T-helper 9 cell (primary cell): ENCODE measurements at places on chromosomes 7 and 10.
A peak's percentile ranks its signal among the peaks of the same experiment; 100 is the strongest.

DNA sequence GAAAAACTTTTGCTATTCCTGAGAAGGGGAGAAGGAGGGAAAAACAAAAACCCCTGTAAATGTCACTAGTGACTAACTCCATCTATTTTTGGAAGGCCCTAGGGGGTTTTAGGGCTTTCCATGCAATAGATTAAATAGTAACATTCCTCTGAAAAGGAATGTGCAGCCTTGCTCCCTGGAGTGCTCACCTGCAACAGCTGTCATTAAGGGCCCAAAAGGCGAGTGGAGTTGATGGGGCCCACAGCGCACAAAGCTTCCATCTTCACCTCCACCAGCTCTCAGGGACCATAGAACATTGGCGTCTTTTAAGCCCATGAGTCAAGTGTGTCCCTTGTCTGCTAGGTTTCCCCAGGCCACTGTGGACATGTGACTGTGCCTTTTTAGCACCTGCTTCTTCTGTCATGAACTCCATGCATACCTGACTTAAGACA is 58.0 kb upstream of the IL6 start:
- no peak for DNase-seq

DNA sequence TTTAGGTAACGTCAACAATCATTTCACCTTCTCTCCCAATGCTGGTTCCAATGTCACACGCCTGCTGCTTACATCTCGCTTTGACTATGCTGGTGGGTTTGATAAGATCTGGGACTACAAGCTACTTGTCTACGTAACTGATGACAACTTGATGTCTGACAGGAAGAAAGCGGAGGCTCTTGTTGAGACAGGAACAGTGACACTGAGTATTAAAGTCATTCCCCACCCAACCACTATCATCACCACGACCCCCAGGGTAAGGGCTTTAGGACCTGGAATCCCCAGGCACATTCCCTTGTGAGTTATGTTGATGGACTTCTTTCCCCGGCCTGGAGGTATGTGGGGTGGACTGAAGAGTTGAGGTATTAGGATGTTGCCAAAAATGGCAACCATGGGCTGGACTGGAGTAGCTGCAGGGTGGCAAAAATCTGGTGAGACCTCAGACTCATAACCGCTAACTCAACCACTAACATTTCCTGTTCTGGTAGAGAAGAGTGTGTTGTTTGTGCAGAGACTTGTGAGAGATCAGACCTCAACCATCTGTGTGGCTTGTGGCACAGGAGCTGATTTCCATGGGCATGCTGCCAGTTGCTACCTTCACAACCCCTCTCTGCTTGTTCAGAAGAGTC is 59.2 kb downstream of the CDHR3 start:
- peak; percentile 64 for DNase-seq

DNA sequence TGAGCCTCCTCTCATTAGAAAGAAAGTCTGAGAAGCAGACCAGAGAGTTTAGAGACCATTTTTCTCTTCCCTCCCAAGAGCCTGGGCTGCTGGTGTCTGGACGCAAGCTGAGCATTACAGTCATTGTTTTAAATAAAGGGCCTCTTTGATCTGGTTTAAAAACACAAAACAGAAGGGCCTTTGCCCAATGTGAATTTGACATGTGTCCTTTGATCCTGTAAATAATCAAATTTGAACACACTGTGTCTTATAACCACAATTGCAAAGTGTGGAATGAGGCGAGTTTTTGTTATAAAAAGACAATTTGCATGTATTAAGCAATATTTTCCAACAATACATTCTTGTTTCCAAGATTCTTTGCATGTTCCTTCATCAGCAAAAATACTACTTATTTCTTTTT is 158.5 kb downstream of the C7orf25 start:
- no peak for DNase-seq

GRCh38 chr10:62054408-62054807 is 152.9 kb downstream of the ARID5B start:
- DNase-seq = no peak

GRCh38 chr7:113880559-113880958 is 38.2 kb downstream of the PPP1R3A start:
- no peak for DNase-seq

DNA sequence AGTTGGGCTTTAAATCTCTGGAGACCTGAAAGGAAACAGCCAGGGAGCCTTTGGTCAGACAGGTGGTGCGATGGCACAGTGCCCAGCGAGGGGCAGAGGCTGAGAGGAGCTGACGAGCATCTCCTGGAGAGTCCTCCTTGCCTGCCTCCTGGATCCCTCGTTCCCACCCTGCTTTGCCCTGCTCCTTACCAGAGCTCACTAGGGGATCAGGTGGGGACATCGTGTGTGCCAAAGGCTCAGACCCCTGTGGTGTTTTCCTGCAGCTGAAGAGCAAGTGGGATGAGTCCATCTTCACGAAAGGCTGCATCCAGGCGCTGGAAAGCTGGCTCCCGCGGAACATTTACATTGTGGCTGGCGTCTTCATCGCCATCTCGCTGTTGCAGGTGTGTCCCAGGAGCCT is 21.8 kb upstream of the SH2D4B start:
- no peak for DNase-seq

DNA sequence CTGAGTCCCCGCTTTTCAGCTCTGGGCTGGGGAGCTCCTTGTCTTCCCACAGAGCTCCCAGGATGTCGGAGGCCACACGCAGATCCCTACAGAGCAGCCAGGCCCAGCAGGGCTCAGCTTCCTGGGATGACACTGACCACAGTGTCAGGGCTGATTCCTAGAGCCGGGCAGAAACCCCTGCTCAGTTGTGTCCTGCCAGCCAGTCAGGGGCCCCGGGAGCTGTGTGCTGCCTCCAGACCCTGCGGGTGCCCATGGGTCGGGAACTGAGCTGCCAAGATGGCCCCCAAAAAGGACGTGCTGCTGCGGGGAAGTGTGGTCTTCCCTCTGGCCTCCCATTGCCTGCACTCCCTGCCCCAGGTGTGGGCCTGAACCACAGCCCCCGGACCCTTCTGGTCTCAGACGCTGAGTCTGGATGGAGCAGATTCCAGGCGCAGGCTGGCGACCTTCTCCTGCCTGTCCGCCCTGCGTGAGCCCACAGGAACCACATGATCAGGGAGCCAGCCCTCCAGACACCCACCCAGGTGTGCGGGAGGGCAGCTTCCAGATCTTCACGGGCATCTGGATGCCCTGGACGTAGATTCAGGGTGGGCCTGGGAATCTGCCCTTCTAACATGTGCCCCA is 217.4 kb downstream of the MAD1L1 start:
- DNase-seq = no peak

- no peak for DNase-seq
These were observed 82.6 kb downstream of the DNMBP start for GRCh38 chr10:99926925-99927720.

DNA sequence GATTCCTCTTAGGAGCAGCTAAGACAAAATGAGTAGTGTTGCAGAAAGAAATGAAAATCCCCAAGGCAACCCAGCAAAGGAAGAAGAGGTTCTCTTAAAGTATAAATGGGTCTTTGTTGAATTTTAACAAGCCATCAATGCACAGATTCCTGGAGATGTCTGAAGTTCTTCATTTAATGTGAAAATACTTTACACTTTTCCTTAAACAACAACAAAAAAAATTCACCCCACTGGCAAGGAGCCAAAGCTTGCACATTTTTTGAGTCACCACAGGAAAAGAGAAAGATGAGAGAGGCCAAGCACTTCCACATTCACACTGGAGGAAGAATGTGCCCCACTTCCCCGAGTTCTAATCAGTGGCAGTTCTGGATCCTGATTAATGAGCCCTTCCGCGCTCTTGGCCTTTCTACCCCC is 286.4 kb upstream of the MEOX2 start:
- no peak for DNase-seq

DNA sequence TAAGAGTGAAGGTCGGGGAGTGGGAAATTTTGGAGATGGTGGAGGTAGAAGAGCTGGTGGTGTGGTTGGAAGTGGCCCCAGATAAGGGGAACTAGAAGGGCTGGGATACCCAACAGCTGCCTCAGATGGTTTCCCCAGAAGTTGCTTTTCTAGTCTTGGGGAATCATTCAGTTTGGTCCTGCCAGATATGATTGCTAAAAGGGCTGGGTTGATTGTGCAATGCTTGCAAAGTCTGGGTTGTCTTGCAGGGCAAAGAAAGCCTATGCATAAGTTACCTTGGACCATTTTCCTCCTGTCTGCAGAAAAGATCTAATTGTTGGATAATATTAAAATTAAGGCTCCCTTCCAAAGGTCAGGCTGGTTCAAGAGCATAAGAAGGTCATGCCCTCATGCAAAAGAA is 213.8 kb upstream of the ZNF804B start:
- DNase-seq = no peak

DNA sequence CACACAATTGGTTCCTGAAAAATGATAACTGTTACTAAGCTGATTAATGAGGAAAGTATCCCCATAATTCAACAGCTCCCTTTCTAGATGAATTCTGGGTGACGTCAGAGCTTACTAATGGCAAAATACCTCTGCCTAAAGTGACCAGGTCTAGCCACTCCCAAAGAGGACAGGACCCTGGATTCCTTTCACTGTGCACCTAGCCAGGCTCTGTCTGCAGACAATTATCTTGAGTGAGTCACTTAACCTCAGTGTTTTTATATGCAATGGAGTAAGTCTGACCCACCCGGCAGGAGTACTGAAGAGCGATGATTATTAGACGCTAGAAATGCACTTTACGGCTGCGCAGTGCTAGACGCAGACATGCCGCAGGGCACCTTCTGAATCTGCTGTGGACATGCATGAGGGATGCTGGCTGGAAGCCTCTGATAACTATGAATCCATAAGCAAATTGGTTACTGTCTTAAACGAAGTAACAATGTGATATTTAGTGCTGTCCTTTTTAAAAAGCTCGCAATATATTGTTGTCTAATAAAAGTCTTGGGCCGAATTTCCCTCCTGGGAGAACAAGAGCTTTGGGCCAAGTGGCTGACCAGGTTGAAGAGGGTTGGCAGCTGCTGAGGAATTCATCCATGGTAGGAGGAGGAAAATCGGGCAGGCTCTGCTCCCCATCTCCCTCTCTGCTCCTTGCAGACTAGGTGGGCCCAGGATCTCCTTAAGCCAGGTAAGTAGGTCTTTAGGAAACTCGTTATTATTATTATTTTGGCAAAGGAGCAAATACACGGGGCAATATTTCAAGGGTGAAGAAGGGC is 4.6 kb upstream of the INPP5A start:
- no peak for DNase-seq

GRCh38 chr10:78283069-78283682 is 249.5 kb downstream of the RPS24 start:
- DNase-seq = no peak

GRCh38 chr7:26511866-26512265 is 220.2 kb downstream of the SNX10 start:
- DNase-seq = no peak

DNA sequence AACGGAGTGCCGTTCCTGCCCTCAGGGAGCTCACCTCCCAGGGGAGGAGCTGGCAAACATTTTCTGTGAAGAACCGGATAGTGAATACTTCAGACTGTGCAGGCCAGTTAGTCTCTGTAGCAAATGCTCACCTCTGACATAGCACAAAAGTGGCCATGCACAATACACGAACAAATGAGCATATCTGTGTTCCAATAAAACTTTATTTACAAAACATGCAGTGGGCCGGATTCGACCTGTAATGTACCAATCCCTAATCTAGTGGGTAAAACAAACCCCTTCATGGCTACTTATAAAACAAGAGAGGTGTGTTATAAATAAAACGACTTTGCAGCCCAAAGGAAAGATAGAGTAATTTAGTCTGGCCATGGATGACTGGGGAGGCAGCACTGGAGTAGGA is 48.7 kb downstream of the KCNMA1 start:
- DNase-seq = no peak

DNA sequence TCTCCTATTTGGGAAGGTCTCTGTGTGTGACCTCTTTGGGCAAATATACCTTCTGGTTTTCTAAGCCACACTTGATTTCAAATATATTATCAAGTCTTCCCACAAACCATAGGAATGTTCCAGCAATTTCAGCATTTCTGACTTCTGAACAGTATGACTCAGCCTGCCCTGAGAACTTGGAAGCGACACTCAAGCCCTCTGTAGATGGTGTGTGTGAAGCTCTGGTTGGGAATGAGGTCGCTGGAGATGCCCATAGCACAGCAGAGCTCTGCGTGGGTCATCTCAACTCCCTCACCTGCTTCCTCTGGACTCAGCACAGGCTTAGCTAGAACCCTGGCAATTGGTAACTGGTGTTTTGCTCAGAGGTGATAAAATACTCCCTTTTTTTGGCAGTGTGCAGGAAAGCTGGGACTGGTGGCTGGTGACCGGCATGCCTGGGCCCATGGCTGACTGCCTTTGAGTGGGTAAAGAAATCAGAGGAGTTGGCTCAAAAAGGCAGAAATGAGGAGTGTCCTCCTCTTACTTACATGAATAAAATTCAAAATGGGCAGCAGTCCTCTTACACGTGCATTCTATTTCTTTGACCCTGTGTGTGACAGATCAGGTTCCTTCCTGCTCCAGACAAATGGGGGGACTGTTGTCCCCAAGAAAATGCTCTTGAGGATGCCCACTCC is 87.5 kb upstream of the NRP1 start:
- no peak for DNase-seq

DNA sequence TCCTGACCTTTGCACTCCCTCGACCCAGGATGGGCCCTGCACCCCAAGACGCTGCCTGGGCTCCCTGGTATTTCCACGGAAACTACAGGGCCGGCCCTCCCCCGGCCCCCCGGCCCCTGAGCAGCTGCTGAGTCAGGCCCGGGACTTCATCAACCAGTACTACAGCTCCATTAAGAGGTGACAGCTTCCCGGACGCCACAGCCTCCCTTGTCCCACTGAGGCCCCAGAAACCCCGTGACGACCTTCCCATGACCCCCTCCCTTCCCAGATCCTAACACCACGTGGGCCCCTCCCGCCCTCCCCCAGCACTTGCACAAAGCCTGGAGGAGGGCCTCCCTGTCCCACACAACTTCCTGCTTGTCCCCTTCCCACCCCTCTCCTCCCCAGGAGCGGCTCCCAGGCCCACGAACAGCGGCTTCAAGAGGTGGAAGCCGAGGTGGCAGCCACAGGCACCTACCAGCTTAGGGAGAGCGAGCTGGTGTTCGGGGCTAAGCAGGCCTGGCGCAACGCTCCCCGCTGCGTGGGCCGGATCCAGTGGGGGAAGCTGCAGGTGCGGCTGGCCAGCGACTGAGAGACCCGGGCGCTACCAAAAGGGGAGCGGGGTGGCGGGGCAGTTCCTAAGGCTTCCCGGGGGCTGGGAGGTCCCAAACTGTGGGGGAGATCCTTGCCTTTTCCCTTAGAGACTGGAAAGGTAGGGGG is 5.7 kb downstream of the NOS3 start:
- DNase-seq = no peak

DNA sequence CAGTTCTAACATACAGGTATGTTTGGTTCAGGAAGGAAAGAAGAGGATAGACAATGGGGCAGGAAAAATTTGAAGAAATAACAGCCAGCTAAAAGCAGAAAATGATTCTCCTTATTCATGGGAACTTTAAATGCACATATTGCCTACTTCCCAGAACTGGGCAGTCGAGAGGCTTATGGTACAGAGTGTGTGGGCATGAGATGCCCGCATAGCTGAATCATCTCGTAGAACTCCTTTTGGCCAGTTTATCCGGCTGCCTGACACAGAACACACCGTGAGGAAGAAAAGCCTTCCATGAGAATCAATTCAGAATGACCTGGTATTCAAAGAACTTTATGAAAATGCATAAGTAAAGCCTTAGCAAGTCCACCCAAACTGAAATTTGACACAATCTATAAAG is 471.6 kb downstream of the SH2D4B start:
- DNase-seq = no peak
